AML-193 (cell line): ENCODE measurements at places on chromosomes 7 and 10.
A peak's percentile ranks its signal among the peaks of the same experiment; 100 is the strongest.

DNA sequence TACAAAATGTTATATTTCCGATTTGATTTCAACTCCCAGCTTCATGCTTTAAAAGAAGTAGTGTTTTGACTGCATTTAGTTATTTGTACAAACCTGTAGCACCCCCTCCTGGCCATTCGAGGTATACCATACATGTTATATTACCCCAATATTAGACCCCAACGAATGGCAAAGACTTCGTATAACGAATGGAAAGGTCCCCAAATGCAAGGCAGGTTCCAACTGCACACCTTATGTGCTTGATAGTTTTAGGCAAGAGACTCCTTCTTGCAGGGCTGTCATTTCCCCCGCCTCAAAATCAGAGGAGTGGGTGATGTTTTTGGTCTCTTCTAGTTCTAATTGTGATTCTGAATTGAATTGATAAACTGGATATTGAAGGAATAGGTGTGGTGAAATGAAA lies 101.1 kb upstream of the TARP start:
- peak; percentile 35 for DNase-seq

GRCh38 chr7:142745745-142746144 lies 3.5 kb upstream of the PRSS1 start:
- no peak for DNase-seq

DNA sequence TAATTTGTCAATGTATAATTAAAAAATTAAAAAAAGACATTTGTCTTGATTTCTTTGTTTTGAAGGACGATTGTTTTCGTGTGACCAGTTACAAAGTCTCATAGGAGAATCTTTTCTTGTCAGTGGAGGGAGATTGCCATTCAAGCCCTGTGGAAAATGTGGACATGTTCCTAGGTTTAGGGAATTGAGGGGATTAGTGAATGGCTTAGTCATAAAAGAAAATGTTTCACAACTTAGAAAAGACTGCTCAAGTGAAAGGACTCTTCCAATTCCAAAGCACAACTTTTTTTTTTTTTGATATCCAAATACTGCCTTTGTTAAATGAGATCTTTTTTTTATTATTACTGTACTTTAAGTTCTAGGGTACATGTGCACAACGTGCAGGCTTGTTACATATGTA lies 140.7 kb upstream of the HABP2 start:
- no peak for DNase-seq

DNA sequence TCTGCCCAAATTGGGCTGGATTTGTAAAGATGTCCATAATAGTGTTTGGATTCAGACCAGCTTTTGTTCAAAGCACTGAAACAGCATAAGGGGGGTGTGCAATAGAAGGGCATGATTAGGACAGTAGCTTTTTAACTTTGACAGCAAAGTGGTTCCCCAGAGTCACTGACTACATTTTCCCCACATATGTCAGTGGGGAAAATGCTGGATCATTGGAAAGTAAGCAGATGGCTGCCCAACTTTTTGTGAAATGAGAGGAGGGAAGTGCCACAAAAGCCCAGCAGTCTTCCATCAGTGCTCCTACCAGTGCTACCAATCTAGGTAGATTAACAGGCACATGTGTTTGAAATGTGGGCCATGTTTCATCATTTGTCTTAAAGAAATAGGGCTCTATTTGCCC lies 162.8 kb downstream of the FZD1 start:
- no peak for DNase-seq

GRCh38 chr10:79266543-79267312 lies 80.5 kb upstream of the PPIF start:
- peak; percentile 87 for DNase-seq

DNA sequence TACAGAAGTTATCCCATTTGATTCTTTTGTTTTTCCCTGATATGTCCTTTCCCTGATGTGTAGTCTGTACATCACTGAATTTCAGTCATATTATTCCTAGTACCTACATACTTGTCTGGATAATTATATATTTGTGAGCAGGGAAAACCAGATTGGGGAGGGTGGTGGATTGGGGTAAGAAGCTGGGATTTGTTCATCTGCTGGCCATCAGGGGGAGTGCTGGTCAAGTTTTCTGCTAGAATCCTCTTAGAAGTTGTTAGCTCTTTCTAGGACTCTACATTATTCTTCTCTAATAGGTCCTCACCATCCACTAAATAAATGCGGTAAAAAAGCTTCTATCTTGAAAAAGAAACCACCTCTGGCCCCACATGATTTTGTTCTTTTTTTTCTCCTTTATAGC lies 232.7 kb upstream of the TAC1 start:
- peak; percentile 15 for DNase-seq

GRCh38 chr10:31587691-31588090 lies 268.7 kb downstream of the ZEB1 start:
- DNase-seq = no peak

GRCh38 chr7:117654780-117655179 lies 175.0 kb downstream of the CFTR start:
- no peak for DNase-seq

- DNase-seq = no peak
These were observed 25.9 kb upstream of the ARL4A start for GRCh38 chr7:12661581-12661980.

DNA sequence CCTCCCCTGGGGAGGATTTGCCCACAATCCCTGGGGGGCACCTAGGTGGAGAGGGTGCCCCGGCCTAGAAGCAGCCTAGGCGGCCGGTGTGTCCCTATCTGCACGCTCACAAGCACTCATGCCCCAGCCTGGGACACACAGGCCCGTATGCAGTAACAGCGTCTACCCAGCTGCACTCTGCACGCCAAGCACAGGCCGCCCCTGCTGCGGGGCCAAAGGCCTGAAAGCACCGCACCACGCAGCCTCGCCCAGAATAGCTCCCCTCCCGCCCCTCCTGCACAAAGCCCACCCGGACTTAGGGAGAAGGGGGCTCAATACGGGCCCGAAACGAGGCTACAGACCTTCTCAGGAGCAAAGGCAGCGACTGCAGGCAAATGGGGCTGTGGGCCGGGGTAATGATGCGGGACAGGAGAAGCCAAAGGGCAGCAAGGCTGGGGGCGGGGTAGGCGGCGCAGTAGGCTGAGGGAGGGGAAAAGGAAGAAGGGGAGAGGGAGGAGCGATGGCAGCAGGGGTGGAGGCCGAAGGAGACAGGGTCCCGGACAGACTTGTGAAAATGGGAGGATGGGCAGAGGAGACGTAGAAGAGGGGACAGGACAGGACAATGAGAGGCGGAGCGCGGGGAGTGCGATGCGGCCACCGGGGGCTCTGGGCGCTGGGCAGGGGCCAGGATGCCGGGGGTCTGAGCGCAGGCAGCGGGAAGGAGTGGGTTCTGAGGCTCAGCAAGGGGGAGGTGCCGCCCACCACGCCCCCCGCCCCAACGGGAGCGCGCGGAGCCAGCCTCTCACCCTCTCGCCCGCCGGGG lies 544 bp downstream of the GPRIN2 start:
- no peak for DNase-seq

DNA sequence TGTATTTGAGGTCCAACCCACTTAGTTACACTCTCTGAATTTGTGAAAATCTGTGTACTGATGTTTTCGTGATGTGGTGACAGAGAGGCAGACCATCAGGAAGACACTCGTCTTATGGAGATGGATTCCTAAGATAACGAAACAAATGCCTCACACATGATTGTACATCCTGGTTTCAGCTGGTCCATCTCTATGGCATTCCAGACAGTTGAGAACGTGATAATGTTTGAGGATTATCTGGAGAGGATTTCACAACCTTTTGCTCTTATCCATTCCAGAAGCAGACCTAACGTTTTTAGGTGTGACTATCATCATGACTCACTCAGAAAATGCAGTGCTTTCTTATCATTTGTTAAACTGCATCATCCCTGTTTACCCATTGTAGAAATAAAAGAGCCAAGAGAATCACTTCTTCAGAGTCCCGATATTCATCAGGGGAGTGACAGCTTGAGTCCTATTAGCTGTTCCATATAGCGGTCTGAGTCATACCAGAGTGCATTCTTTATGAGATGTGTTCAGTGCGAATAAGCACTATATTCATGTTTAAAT lies 74.5 kb downstream of the BMPER start:
- DNase-seq = no peak

GRCh38 chr7:2680792-2681490 lies 7.1 kb upstream of the AMZ1 start:
- peak; percentile 36 for DNase-seq

DNA sequence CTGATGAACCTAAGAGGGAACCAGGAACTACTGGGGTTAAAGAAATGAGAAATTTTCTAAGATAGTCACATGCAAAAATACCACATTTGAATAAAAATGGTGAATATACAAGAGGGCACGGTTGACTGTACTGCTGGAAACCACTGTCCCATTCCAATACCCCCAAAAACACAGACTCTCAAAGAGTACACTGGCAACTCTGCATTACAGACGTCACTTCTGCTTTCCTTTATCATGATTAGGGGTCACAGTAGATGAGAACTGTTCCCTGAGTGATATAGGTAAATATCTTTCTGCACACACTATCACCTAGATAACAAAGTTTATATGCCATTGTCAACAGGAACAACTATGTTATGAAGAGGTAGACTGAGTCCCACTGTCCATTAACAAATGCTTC lies 69.5 kb downstream of the RAPGEF5 start:
- DNase-seq = no peak

DNA sequence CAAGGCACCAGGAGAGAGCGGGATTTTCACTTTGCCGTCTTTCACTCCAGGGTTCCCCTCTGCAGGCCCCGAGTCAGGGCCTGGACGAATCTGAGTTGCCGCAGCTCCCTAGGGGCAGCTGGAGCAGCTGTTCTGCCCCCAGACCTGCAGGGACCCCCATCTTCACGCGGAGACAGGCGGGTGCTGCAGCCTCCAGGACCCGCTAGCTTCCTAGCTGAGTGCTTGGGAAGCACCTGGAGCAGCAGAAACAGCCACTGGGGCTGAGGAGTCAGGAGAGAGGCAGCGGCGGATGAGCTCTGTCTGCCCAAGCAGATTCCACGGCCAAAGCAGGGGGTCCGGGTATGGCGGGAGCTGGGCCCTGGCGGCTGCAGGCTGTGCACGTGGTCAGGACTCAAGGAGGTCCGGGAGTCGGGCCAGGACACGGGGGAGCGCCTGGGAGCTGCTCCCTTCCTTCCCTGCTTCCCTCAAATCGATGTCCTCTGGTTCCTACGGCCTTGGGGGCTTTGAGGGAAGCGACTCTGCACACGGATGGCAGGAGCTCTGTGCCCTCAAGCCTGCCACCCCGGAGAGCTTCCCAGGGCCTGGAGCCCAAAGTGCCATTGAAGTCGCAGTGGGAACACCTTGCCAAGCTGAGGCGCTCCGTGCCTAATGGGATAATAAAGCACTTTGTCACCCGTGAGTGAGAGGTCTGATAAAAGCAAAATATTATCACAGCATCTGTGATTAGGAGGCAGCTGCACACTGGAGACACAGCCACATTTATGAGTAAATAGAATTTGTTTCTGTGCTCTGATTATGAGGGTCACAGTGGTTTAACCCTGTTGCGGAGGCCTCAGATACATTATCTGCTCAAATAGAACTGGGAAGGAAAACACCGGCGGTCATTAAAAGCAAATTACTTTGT lies 17.2 kb downstream of the MNX1 start:
- DNase-seq = no peak
